ENCODE measurements at places on chromosomes 12 and 14. TPM values are rescaled to one million over a fixed set of nuclear protein-coding genes. Genes with fewer than 3 reads are reported as not detected.

The RPL10L gene
- not detected for total RNA-seq

The RD3L gene
- not detected for total RNA-seq

The CCDC177 gene
- 0.09 TPM for total RNA-seq

The SLC7A8 gene
- 18.3 TPM for total RNA-seq

The TAS2R13 gene
- 1.5 TPM for total RNA-seq

The MSI1 gene
- total RNA-seq: 8.8 TPM

The TAS2R42 gene
- total RNA-seq: not detected

The CFAP54 gene
- total RNA-seq: 0.71 TPM

The SERPINA10 gene
- not detected for total RNA-seq

The PLEK2 gene
- total RNA-seq: 3.7 TPM

The RTRAF gene
- 267 TPM for total RNA-seq

The OVCH1 gene
- not detected for total RNA-seq

GRCh38 chr12:17060260-17060659 lies 454.3 kb upstream of the LMO3 start:
- no peak for DNase-seq

GRCh38 chr14:42057111-42057510 lies 450.4 kb downstream of the LRFN5 start:
- DNase-seq: peak; percentile 68

DNA sequence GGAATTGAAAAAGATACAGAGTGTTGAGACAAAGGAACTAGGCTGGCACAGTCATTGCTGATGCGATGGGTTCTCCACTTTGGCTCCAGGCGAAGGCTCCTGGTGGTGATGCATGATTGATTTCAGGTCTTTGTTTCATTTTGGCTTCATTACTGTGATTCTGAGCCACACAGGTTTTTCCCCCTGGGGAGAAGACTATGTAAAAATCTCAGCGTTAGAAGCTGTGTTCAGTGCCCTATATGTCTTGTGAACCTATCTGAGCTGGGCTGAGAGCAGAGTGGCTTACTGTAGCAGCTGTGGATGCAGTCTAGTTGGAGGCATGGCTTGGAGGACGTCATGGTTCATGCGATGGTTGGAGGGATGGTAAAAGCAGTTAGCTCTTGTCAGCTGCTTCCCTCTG lies 54.0 kb downstream of the GPATCH2L start:
- no peak for DNase-seq

GRCh38 chr14:29339494-29340172 lies 573.0 kb downstream of the FOXG1 start:
- no peak for DNase-seq

DNA sequence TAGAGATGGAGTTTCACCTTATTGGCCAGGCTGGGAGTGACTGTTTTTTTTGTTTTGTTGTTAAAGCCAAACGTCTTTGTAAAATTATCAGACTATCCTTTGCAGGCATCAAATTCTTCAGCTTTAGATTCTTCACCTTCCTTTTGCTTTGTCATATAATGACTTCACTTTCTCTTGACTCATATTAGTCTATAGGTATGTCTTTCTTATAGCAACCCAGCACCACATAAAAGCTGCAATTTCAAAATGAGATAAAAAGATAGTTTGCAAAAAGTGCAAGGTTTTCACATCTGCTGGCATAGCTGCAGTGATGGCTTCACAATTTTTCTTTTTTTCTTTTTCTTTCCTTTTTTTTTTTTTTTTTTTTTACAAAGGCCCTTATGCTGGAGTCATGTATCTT lies 39.2 kb downstream of the COX16 start:
- no peak for DNase-seq

DNA sequence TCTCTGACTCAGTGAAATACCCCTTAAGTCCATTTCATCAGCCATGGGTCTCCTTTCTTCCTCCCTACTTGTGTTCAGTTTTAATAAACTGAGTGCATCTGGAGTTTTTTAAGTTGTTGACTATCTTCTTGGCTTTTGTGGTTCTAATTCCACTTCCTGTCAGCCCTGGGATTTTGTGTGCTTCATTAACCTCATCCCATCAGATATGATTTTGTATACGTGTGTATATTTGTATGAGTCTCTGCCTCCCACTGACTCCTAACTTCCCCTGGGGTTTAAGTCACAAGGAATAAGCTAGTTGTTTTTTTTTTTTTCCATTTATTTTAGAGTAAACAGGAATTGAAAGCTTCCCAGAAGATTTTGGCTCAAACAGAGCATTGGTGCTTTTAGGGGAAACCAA lies 62.7 kb downstream of the TTLL5 start:
- peak; percentile 41 for DNase-seq

DNA sequence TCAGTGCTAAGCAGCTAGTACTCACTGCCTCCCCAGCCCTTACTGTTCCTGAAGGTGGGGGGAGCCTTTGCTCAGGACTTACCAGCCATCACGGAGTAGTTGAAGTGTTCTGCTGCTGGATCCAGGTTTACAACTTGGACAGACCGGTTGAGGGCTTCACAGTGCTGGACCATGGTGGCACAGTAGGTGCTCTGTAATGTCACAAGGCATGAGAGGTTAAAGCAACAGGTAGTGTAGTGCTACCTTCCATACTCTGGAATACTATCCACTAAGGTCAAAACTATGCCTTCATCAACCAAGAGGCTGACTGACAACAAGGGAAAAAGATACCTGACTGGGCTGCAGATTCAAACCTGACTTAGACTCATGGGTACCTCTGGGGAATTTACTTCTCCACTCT lies 3.0 kb downstream of the GPN3 start:
- no peak for DNase-seq

DNA sequence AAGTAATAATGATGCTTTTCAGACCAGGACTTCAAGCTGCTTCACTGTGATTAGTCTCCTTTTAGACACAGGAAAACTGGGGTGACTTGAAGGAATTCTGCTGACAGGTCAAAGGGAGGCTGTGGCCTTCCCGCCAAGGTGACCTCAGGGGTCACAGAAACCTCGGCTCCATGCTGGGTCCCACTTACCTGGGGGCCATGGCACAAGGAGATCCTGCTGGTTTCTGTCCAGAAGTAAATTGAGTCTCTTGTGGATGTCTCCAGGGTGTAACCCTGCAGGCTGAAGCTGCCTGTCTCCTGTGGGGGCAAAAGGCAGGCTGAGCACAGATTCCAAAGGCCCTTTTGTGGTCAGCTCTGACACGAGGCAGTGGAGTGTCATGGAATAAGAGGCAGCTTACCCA lies 138.7 kb upstream of the MED13L start:
- no peak for DNase-seq

- no peak for DNase-seq
These were observed 168.6 kb downstream of the TMTC3 start for GRCh38 chr12:88310666-88311065.

GRCh38 chr12:19190292-19191031 lies 60.9 kb downstream of the PLEKHA5 start:
- no peak for DNase-seq

- DNase-seq: no peak
These were observed 464.4 kb downstream of the ZFP36L1 start for GRCh38 chr14:68328509-68328908.

DNA sequence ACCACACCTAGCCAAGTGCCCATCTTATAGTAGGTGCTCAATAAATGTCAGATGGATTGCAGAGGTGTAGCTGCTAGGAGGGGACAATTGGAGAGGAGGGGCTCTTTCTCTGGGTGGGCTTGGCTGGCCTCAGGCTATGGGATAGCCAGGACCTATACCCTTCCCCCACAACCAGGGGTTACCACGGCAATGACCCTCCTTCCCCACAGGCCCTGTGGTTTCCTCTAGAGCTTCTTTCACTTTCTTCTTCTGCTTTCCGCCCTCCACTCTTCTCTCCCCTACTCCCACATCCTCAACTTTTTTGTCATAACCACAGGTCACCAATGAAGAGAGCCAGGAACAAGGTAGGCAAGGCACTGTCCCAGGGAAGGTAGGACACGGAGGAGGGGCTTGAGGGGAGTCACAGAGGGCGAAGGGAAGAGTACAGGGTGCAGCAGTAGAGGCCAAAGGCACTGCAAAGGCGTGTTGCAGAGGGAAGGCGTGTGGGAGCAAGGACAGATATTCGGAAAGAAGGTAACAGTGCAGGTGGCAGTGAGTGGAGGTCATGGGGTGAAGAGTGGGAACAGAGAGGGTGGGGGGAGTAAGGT lies 1.9 kb upstream of the ITGB7 start:
- no peak for DNase-seq

GRCh38 chr12:75389061-75389460 lies 1.8 kb upstream of the GLIPR1L2 start:
- DNase-seq: peak; percentile 56

GRCh38 chr12:115998119-115998633 lies 279.3 kb downstream of the MED13L start:
- peak; percentile 75 for DNase-seq

DNA sequence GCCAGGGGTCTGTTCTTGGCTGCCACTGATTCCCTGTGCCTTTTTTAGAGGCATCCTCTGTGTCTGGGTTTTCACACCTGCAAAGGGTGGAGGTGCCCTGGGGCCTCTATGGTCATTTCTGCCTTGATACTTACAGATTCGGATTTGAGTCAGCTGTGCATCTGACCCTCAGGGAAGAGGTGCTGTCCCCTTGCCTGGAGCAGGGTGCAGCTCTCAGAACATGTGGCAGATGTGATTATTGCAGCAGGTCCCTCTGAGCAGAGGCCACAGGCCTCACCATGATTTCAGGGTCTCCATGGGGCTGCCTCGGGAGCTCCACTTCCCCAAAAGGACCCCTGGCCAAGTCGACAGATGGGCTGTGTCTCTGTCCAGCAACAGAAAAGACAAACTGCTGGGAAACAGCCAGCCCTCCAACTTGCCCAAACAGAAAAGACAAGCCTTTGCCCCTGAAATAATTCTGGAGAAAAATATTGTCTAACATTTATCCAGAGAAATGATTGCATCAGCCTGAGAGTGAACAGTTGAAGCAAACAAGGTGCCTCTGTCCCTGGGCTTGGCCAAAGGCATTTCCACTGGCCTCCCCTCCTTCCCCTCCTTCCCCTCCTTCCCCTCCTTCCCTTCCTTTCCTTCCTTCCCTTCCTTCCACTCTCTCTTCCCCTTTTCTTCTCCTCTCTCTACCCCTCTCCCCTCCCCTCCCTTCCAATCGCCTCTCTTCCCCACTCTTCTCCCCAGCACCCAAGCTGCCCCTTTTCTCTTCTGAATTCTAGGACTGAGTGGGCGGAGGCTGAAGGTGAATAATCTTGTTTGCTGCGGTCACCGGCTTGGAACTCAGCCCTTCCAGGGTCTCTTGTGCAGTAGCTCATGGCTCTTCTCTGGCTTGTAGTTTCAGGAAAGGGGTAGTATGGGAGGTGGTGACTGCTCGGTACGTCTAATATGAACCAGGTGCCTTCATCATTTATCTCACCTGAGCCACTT lies 676 bp downstream of the SERPINA3 start:
- DNase-seq: no peak

DNA sequence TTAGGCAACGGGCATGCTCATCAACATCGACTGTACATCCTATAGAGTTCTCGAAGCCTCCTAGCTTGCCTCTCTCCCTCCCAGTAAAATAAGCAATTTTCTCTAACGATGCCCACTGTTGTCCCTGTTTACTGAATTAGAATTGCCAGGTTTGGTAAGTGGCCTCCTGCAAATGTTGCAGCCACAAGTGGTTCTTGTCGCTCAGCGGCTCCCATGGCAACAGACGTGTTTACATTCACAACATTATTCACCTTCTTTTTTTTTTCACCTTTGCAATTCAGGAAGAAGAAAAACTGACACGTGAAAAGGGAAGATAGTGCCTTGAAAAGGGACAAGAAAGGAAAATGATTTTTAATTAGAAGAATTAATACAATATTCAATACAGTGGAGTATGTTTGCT lies 100.9 kb upstream of the PKP2 start:
- no peak for DNase-seq

GRCh38 chr14:65164068-65164824 lies 61.9 kb upstream of the MAX start:
- peak; percentile 62 for DNase-seq

GRCh38 chr12:62722971-62723680 lies 211.8 kb downstream of the PPM1H start:
- DNase-seq: no peak

DNA sequence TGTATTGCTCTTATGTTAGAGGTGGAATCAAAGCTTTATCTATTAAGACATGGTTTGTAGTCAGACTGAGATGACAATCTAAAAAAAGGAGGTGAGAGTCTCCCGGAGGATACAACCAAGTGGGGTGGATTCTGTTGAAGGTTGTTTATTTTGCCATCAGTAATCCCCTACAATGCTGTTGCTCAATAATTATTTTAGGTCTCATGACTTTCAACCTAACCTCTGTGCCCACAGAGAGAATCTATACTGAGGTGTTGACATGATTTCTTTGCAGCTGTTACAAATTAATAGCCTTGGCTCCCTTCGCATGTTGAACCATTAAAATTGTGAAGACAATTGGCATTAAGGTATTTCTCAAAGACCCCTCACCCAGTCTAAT lies 28.7 kb upstream of the FOS start:
- no peak for DNase-seq

DNA sequence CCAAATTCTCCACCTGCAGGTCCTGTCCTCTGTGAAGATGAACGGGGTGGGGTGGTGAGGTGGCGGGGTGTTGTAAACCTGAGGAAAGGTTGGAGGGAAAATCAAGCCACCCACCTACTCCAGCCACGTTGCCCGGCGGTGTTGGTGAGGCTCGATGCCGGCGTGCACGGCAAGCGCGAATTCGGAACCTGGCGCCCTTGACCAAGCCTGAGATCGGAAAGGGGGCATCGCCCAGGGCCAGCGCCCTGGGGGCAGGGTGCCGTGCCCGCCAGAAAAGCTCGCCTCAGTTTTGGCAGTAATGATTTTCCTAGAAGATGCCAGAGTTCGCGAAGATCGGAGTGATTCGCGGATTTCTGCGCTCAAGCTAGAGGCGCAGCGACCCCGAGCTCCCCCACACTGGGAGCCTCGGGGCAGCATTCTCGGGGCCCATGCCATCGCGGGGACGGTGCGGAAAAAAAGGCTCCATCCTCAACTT lies 817 bp downstream of the STXBP6 start:
- DNase-seq: no peak

DNA sequence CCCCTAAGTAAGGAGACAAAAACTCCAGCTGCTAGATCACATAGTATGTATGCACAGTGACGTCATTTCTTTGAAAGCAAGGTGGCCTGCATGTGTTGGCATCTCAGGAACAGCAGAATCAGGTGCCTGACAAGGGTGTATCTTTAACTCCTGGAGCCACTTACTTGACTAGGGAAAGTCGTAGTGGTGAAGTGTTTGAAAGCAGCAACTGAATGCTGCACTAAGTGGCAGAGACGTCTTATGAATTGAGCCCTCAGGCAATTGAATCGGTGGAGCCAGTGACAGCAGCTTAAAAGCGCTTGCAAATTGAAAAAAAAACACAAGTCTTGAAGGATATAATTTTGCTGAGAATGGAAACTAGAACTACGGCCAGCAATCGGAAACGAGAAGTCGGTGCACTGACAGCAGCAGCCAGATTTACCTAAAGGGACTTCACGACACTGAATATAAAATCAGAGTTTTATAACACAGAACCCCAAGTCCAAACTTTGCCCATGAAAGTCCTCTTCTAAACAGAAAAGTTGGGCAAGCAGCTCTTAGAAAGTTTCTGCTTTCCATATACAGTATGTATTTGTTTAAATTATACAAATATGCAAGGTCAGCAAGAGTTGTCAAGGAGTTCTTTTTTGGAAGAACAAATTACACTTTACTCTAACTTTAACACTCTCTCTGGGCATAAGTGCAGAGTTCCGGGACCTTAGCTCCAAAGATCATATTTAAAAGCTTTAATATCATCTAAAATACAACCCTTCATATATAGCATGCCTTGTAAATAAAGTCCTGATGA lies 1.1 kb downstream of the IGF1 start:
- DNase-seq: peak; percentile 53
